SIG-M5 (cell line): ENCODE measurements at places on chromosomes 5 and 9.

DNA sequence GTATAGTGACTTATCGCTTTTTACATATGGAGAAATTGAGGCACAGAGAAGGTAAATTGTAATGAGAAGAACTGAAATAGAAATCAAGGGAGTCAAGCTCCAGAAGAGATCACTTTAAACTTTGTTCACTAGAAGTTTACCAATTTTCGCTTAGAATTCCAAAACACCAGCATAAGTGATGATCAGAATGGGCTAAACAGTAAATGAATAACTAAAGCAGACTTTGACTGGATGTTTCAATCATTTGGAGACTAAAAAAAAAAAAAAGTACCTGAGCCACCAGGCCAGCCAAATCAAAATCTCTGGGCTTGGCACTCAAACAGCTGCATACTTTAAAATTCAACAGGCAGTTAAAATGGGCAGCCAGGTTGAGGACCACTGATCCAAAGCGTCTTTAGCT lies 38.2 kb upstream of the FYB1 start:
- no peak for DNase-seq

DNA sequence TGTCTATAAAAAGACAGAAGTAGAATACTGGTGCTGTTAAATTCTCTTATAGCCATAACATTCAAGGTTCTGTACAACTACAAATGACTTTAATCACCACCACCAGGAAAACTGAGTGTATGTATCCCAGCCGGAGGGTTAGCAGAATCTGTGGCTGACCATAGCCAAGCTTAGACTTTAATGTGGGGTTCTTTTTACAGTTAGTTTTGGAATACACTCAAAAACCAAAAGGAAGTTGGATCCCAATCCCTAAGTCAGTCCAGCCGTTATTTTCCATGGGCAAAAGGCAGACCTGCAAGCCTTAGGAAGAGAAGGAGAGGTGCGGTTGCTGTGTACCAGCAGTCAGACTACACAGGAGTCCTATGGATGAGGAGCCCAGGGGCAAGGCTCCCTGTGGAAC lies 179.8 kb downstream of the ENC1 start:
- no peak for DNase-seq

GRCh38 chr5:82351754-82352145 lies 73.6 kb upstream of the RPS23 start:
- no peak for DNase-seq

- DNase-seq: no peak
Observed at GRCh38 chr5:180291234-180291940, 496 bp downstream of the MAPK9 start.

DNA sequence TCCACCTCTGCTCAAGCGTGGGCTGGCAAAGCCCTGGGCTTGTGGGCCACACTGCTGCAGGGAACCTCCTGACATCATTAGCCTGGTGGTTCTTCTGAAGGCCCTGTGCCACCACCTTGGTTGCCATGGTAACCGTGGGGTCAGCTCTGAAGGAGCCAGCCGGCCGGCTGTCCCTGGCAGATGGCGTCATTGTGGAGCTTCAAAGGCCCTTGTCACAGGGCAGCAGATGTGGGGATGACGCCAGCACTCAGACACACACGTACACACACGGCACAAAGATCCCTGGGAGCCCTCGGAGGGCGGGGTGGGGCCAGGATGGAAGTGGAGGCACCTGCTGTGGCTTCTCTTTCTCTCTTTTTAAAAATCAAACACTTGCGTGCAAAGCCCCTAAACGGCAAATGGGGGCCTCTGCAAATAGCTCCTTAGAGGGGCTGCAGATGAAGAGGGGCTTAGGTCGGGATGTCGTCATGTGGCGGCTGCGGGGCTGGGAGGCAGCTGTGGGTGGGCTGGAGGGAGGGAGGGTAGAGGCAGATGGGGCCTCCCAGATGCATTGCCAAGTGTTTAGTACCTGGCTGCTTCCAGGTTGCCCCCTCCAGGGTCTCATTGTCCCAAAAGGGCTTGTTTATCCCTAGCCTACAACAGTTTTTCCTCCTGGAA lies 19.5 kb upstream of the RPL26L1 start:
- DNase-seq: no peak

DNA sequence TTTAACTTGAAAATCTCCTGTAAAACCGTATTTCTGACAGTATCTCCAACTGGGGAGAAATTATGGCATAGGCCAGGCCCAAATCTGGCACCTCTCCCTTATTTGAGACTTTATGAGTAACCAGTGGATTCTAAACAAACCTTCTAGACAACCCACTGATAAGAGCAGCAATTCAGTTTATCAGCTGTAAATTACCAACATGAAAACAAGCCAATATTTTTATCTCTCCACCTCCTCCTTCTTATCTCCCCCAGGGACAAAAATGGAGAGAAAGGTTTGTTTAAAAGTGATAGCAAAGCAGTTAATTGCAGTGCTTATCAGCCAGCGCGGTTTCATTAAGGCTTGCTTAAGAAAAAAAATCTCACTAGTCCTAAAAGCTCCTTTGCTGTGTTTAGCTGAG lies 53.8 kb downstream of the KCNV2 start:
- no peak for DNase-seq

GRCh38 chr5:150619359-150620230 lies 20.9 kb upstream of the SYNPO start:
- no peak for DNase-seq

DNA sequence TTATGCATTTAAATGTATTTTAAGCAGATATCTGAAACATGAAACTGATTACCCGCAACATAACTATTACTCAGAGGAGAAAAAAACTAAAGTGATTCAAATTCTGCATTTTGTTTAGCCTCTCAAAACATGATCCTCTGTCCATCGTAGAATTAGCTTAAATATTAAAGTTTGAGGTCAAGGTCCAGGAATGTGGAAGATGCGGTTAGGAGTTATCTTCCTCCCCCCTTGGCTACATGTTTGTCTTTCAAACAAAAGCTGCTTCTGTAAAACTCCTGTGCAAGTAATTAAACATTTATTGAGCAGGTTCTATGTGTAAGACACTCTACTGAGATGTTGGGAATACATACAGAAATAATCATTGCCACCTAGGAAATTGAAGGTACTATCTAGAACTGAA lies 175.0 kb upstream of the ISL1 start:
- DNase-seq: no peak

GRCh38 chr9:98147582-98147981 lies 28.6 kb upstream of the TRIM14 start:
- no peak for DNase-seq

- DNase-seq: no peak
Observed at GRCh38 chr5:173795601-173796000, 92.5 kb upstream of the CPEB4 start.

DNA sequence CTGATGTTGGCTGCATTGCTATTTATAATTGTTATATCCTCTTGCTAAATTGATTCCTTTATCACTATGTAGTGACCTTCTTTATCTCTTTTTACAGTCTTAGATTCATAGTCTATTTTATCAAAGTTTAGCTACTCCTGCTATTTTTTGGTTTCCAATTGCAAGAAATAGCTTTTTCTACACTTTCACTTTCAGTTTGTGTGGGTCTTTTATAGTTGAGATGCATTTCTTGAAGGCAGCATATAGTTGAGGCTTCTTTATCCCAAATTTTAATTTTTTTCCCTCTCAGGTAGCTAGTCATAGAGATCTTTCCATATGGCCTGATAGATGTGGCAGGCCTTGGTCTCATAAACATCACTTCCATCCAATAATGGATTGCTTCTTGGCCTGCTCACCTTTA lies 228.5 kb downstream of the COMMD10 start:
- no peak for DNase-seq

- DNase-seq: no peak
Observed at GRCh38 chr9:91750343-91750742, 199.7 kb downstream of the ROR2 start.

DNA sequence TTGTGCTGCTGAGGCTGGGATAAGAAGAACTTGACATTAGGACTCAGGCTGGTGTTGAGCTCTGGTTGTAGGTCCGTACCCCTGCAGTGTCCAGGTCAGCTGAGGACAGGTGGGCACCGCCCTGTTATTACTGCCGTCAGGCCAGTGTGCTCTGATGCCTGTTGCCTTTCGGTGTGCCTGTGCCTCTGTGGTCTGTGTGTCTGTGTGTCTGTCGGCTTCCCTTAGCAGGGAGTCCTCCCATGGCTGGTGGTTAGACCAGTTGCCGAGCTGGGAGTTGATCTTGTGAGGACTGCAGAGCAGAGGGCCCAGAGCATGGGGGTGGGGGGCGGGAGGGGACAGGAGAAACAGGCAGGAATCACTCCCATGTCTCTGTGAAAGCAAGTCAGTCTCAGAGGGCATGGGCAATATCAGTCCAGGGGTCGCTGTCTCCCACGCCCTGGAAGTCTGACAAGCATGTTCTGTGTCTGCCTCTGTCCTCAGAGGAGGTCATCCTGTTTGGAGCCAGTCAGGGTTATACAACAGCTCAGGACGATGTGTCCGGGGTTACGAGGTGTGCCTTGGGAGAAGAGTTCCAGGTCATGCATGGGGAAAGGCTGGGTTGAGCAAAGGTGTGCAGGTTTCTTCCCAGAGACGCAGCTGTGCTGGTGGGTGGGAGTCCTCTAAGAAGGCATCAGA lies 67.3 kb upstream of the GARNL3 start:
- DNase-seq: no peak

GRCh38 chr5:154647114-154647760 lies 107.9 kb upstream of the LARP1 start:
- no peak for DNase-seq
